ENCODE measurements at places on chromosomes 4 and X.

- no peak for DNase-seq
Measured at GRCh38 chrX:19094654-19095053, 27.6 kb downstream of the ADGRG2 start.

DNA sequence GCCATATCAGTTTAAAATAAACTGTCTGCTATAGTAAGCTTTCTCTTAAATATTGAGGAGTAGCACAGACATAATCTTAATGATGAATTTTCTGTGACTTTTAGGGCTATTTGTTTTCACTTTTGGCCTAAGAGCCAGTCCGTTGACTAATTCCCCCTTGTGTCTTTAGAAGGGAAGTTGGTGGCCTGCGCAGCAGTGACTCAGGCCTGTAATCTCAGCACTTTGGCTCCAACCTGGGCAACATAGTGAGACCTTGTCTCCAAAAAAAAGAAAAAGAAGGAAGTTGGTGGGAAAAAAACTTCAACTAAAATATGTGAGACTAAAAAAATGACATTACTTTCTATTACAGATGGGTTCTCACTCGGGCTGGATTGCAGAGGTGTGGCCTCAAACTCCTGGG, 3.4 kb downstream of the NCAPG start:
- DNase-seq: no peak

GRCh38 chr4:73653695-73654106, 33.5 kb upstream of the RASSF6 start:
- DNase-seq: peak; percentile 11

DNA sequence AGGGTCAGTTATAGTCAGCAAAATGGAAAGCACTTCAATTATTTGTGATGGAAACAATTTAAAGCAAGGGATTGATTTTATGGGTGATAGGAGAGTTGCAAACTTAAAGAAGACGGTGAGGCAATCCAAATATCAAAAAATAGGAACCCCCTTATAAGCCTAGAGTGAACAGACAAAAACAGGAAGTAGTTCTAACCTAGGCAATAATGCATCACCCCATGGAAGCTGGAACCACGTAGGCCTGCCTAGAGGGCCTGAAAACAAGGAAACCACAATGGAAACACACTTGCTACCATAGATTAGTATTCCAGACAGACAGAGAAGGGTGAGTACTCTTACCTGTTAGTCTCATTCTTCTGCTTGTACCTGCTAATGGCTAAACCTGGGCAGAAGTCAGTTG, 13.5 kb upstream of the GK2 start:
- no peak for DNase-seq

GRCh38 chr4:73589887-73590801, 30.1 kb downstream of the RASSF6 start:
- no peak for DNase-seq

- DNase-seq: no peak
Measured at GRCh38 chr4:147578051-147578476, 39.1 kb upstream of the TMEM184C start.

- no peak for DNase-seq
Measured at GRCh38 chr4:145921231-145921630, 17.4 kb downstream of the ZNF827 start.

DNA sequence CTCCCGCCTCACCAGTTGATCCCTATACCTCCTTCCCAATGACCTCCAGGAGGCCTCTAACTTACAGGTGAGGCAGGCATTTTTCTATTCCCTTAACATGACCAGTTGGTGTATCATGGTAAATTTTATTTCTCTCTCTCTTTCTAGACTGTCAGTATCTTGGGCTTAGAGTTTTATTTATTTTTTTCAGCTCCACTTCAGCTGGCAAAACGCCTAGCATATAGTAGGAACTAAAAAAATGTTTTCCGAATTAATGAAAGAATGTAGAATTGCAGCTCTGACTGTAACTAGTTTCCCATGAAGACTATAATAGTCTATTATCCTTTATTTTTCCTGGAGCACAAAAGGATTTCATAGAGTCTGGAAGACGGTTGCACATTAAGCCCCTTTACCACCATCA, 84.8 kb downstream of the PDE5A start:
- DNase-seq: no peak

GRCh38 chr4:88870428-88870827, 172.8 kb upstream of the NAP1L5 start:
- no peak for DNase-seq

DNA sequence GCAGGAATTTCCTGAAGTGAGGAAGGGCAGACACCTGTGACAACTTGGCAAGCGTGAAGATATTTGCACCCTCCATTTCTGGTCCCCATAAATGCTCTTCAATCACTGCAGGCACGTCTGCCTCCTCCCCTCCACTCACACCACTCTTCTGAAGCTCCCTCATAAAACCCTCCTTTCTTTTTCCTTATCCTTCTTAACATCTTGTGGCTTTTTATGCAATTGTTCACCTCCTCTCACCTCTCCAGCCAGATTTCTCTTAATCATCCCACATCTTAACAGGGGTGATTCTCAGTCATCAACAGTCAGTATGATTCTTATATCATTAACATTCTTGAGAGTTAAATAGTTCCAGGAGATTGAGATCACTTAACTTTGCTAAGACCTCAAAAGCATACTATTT, 277.4 kb downstream of the SPRY1 start:
- no peak for DNase-seq

- DNase-seq: peak; percentile 17
Measured at GRCh38 chrX:40104985-40105834, 7.5 kb upstream of the BCOR start.

DNA sequence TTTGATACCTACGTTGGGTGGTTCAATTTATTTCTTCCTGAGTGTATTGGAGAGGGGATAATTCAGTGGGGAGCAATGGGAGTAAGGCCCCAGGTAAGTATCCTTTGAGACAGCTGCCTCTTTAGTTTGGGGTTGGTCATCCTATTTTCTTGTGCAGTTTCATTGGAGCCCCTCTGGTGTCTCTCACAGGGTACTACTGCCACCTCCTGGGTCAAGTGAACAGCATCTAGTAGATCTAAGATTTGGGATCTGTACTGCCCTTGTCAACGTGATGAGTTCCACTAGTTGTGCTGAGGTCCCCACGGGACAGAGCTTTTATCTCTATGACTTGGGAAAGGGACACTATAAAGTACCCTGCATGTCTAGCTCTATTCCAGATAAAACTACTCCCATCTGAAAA, 80.6 kb downstream of the PBDC1 start:
- peak; percentile 4 for DNase-seq

GRCh38 chr4:79862821-79863220, 210.2 kb downstream of the ANTXR2 start:
- no peak for DNase-seq

DNA sequence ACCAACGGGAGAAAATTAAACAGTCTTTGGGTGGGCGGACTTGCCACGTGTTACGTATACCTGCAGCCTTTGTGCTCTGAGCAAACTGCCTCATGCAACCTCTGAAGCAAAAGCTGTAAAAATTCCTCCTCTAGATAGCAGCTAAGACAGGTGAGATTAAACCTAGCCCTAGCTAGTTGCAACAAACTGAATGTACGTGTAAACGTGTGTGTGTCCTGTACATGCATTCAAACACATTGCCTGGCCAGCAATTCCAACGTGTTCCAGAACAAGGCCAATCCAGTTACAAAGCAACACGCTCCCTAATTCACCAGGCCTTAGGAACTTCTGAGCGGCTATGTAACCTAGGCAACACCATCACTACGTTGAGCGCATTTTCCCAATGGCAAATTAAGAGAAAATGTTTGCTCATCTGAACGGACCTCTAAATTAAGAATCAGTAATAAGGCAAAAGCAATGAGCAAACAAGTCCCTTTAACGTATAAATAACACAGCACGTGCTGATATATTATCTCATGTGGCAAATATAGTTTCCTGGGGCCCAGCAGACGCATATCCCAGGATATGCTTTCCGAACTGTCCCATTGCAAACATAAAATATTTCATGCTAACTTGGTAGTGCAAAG, 792 bp downstream of the PPID start:
- DNase-seq: peak; percentile 50

DNA sequence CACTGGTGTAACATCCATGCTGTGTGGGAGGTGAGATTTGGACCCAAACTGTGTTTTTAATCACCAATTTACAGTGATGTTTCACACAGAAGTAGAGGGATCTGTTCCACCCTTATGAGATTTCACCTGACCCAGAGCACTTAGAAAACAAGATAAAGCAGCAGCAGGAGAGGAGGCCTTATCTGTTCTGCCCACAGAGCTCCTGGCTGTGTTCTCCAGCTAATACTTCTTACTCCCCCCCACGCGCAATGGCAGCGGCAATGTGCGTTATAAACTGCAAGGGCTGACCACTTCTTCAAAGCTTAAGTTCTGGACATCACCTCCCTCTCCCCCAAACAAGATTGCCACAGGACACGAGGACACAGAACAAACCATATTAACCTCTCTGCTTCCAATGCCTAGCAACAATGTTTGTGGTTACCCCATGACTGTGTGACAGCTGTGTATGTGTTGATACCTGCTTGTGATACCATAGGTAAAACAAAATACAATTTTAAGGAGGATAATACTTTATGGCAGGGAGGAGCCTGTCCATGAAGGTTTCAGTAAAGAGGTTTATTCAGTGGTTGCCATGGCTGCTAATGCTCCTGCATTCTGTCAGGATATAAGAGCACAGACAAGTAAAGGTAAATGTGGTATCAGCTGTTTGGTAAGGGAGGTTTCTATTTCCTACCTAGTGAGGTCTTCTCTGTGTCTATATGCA, 210.0 kb downstream of the SOWAHB start:
- DNase-seq: no peak

DNA sequence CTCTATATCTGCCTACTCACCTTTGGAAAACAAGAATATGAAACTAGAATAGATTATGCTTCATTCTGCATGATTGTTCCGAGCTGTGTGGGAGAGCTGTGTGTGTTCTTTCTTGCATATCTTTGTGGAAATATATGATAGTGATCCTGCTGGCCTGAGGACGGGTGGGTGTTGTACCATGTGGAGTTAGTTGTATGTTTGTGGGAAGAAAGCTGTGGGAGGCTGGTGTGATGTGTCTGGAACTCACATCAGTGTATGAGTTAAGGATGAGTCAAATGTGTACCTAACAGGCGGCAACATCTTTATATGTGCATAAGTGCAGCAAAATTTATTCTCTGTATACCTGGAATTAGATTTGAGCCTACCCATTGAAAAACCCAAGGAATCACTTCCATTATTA, 208.1 kb upstream of the ADGRL3 start:
- DNase-seq: no peak

- no peak for DNase-seq
Measured at GRCh38 chr4:85970535-85970934, 389.3 kb downstream of the MAPK10 start.

DNA sequence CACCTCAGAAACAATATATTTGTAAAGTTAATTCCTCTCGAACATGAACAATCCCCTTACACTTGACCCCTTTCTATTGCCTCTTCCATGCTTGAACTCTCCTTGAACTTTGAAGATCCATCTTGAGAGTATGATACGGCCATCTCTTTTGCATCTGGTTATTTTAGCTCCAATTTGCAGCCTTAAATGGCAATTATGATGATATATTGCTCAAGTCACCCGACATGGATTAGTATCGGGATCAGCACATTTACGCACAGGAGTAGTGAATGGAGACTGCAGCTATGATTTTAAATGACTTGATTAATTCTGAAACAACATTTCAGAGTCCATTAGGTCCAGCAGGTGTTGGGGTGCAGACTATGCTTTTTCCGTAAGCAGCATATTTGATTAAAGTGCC, 143.8 kb upstream of the PAQR3 start:
- no peak for DNase-seq

DNA sequence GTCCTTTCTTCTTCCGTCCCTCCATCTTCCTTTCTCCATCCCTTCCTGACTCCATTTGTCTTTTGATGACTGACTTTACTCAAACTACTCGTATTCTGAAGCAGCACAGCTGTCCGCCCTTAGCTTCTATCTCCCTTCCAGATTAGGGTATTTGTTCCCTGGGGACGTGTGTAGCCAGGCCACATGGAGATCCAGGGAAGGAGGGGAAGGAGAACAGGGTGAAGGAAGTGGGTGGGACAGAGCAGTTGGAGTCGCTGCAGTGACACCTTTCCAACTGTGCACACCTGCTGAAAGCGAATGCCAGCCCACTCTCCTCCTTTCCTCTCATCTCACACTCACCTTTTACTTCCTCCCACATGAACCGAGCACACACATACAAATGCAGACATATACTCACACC, 323.8 kb downstream of the DCTD start:
- DNase-seq: no peak

DNA sequence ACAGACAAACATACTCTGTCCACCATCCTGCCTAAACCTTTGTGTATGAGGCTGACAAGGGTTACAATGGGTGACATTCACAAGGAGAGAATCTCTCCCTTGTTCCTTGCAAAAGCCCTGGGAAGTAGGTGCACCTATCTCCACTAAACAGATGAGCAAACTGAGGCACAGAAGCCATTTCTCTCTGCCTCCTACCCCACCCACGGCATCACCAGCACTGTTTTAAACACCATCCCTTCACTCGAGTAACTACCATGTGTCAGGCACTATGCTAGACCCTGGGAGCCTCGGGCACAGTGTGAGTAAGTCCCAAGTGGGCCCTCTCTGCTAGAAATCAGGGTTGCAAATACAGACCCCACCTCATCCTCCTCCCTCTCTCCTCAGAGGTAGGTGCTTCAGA, 899 bp downstream of the LYAR start:
- DNase-seq: no peak

- no peak for DNase-seq
Measured at GRCh38 chr4:76738086-76738931, 159.6 kb downstream of the SOWAHB start.

- no peak for DNase-seq
Measured at GRCh38 chrX:110374559-110374958, 15.9 kb downstream of the RTL9 start.

DNA sequence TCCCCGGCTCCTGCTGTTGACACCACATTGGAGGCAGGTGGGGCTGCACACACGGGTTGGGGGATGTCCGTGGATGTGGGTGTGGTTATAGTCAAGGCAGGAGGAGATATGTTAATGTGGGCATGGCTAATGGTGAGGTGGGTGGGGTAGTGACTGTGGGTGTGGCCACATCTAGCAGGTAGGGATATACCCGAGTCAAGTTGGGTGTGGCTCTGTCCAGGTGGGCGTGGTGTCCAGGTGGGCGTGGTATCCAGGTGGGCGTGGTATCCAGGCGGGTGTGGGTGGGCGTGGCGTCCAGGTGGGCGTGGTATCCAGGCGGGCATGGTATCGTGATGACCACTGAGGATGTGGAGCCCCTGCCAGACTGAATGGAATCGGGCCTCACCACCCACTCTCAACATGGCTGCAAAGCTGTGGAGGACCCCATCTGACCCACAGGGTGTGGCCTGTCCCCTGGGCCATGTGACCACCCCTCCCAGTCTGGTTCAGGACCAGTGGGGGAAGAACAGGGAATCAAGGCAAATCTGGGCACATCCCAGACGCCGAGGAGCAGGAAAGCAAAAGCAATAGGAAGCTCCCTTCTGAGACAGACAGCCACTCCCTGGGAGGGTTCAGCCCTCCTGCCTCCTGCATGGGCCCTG, 21.0 kb downstream of the MAN2B2 start:
- DNase-seq: peak; percentile 45

- DNase-seq: no peak
Measured at GRCh38 chr4:82223715-82224114, 150.1 kb downstream of the HNRNPD start.

Data from HAP-1 (cell line).